Naive thymus-derived CD4-positive, alpha-beta T cell (primary cell): ENCODE measurements at places on chromosomes 5 and 9. TPM values are rescaled to one million over a fixed set of nuclear protein-coding genes. Genes with fewer than 3 reads are reported as not detected.

GRCh38 chr5:164487939-164488338 lies 982.5 kb downstream of the MAT2B start:
- no peak for DNase-seq

RIC1 gene
- 28.2 TPM for total RNA-seq

ALDH1A1 gene
- 11.9 TPM for total RNA-seq

MRPS27 gene
- total RNA-seq: 37.4 TPM
